Hematopoietic multipotent progenitor cell treated with erythropoietin and hydrocortisone succinate and interleukin-3 and kit ligand, for 4 days (in vitro differentiated cells): ENCODE measurements at places on chromosomes 3 and 15.
A peak's percentile ranks its signal among the peaks of the same experiment; 100 is the strongest.

- no peak for DNase-seq
Observed at GRCh38 chr3:187125319-187126031, 13.8 kb downstream of the RPL39L start.

GRCh38 chr3:127216415-127217261, 23.7 kb downstream of the PRR23E start:
- no peak for DNase-seq

DNA sequence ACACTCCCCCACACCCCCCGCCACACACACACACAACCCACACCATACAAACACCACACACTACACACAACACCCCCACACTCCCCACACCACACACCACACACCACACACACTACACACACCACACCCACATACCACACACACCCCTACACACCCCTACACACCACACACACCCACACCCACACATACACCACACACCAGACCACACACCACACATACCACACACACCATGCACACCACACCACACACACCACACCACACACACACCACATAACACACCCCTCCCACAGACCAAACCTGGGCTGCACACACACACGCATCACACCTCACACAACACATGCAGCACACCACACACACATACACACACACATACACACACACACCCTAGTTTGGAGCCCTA, 1.8 kb upstream of the RASGRF1 start:
- DNase-seq: no peak

- peak; percentile 90 for DNase-seq
Observed at GRCh38 chr3:16546186-16547010, 32.9 kb upstream of the RFTN1 start.

DNA sequence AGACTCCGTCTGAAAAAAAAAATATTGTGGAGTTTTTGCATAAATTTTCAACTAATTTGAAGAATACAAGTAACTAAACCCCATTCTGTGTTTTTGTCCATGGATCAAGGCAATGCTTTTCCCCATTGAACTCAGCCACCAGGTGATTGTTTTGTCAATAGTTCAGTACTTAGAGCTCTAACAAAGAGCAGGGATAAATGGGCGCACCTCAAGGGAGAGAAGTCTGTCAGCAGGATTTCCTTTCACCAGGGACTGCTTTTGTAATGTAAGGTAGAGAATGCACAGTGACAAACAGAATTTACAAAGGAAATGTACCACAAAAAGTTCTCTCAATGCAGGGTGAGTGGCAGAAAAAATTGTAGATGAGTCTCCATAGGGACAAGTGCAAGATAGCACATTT, 10.8 kb upstream of the ATP13A5 start:
- no peak for DNase-seq

- DNase-seq: no peak
Observed at GRCh38 chr3:43268636-43269035, 17.7 kb upstream of the SNRK start.

- no peak for DNase-seq
Observed at GRCh38 chr3:161347726-161348125, 23.6 kb downstream of the SPTSSB start.
